ENCODE measurements at places on chromosomes 1 and 21.

DNA sequence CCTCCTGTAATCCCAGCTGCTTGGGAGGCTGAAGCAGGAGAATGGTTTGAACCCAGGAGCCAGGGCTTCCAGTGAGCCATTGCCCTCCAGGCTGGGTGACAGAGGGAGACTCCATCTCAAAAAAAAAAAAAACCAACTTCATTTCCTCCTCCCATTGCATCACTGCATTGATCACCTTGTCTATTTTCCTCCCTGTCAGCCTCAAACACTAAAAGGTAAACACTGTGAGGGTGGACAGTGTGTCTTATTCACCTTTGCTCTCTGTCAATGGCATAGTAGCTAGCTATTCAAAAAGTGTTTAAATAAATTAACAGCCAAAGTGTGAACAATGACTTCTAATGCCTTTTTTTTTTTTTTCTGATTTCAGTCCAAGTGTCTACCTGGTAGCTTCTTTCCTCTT is 13.4 kb upstream of the DESI2 start:
- DNase-seq, result no peak

GRCh38 chr1:72649991-72650390 is 367.7 kb upstream of the NEGR1 start:
- DNase-seq, result no peak

- no peak for DNase-seq
Observed at GRCh38 chr1:179953974-179954492, 577 bp upstream of the CEP350 start.

DNA sequence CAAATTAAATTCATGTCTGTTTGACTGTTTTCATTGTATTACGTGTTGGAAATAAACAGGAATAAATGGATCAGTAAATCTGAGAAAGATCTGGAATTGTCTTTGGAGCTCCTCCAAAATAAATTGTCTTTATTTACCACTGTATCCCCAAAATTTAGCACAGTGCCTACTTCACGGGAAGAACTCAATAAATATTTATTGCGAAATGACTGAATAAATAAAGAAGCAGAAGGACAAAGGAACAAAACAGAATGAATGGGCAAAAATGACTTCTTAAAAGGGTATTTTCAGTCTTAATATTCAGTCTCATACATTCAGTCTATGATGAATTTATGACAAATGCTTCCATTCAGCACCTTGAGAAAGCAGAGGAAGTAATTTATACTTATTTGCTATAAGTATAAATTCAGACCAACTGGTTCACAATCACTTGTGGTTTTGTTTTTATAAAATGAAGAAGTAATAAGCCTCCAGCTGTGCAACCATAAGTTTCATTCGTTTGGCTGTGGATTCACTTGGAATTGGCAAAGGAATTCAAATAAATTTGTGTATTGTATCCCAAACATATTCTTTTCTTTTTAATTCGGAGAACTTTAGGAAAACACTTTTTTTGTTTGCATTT is 19.2 kb upstream of the PRKAA2 start:
- no peak for DNase-seq

- DNase-seq, result no peak
Observed at GRCh38 chr21:32543975-32544374, 41.3 kb downstream of the TCP10L start.

GRCh38 chr1:183898001-183898396 is 93.1 kb downstream of the RGL1 start:
- no peak for DNase-seq

DNA sequence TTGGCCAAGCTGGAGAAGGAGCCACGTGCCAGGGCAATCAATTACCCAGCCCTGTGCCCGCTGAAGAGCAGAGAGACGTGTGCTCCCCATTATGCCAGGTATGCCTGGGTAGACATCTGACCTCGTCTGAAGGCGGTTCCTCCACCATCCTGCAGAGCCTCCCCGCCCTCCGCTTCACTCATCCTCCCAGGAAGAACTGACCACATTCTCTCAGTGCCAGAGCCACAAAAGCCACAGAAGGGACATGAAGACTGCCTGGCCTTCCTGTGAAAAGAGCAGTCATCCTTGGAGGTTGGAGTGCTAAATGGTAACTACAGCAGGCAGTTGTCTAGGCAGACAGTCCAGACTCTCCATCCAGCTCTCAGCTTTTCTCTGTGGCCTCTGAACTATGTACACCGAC is 12.0 kb downstream of the SYT2 start:
- DNase-seq, result no peak

GRCh38 chr21:38599381-38599975 is 101.2 kb upstream of the ERG start:
- no peak for DNase-seq

Data from spleen (tissue), 13 donors.